Tibial nerve (tissue), 4 donors: ENCODE measurements at places on chromosomes 13 and 19. TPM values are rescaled to one million over a fixed set of nuclear protein-coding genes. Genes with fewer than 3 reads are reported as not detected.

Gene SKA3
- 0.20 TPM for total RNA-seq

Gene RNF225
- not detected for total RNA-seq

Gene ERICH4
- total RNA-seq: not detected

Gene RINL
- 9.4 TPM for total RNA-seq

Gene TMIGD2
- 0.60 TPM for total RNA-seq

GRCh38 chr13:34620074-34620850, 321.8 kb upstream of the NBEA start:
- no peaks in the 10 kb centered on the region for H3K4me1 ChIP-seq
- H3K4me3 ChIP-seq: no peak overlapping the region
- no peaks in the 10 kb centered on the region for H3K27me3 ChIP-seq
- no peak overlapping the region for H3K27ac ChIP-seq
- no peak for DNase-seq
- no peaks in the 10 kb centered on the region for H3K36me3 ChIP-seq

- H3K4me3 ChIP-seq: no peak overlapping the region
- DNase-seq: no peak
- no peaks in the 10 kb centered on the region for H3K36me3 ChIP-seq
- no peaks in the 10 kb centered on the region for H3K27me3 ChIP-seq
- H3K27ac ChIP-seq: no peak overlapping the region
- no peaks in the 10 kb centered on the region for H3K4me1 ChIP-seq
These were observed 93.7 kb downstream of the NLRP12 start for GRCh38 chr19:53730391-53730790.
